Right atrium auricular region (tissue), 2 donors: ENCODE measurements at places on chromosomes 1 and 21. TPM values are rescaled to one million over a fixed set of nuclear protein-coding genes. Genes with fewer than 3 reads are reported as not detected.

Gene TMEM54
- total RNA-seq = 37.9 TPM

Gene G0S2
- total RNA-seq = 212 TPM

Gene RHD
- total RNA-seq = not detected

Gene PRRX1
- total RNA-seq = 23.9 TPM

Gene RNU1-2
- not detected for total RNA-seq

Gene ASCL5
- total RNA-seq = not detected

Gene SAMD11
- 6.4 TPM for total RNA-seq

Gene CDCA8
- total RNA-seq = 0.48 TPM

Gene NVL
- total RNA-seq = 7.5 TPM

Gene CRYBG2
- total RNA-seq = not detected

Gene SLC22A15
- 3.9 TPM for total RNA-seq

Gene CYP4A11
- total RNA-seq = not detected

Gene SLC35F3
- total RNA-seq = not detected

Gene AGMAT
- total RNA-seq = not detected

- no peak for DNase-seq
These were observed 25.0 kb downstream of the PTPN22 start for GRCh38 chr1:113846391-113847035.

GRCh38 chr1:38624336-38625039 is 235.1 kb downstream of the RRAGC start:
- DNase-seq = no peak

GRCh38 chr21:38809198-38809878 is 3.6 kb downstream of the ETS2 start:
- no peak for DNase-seq

DNA sequence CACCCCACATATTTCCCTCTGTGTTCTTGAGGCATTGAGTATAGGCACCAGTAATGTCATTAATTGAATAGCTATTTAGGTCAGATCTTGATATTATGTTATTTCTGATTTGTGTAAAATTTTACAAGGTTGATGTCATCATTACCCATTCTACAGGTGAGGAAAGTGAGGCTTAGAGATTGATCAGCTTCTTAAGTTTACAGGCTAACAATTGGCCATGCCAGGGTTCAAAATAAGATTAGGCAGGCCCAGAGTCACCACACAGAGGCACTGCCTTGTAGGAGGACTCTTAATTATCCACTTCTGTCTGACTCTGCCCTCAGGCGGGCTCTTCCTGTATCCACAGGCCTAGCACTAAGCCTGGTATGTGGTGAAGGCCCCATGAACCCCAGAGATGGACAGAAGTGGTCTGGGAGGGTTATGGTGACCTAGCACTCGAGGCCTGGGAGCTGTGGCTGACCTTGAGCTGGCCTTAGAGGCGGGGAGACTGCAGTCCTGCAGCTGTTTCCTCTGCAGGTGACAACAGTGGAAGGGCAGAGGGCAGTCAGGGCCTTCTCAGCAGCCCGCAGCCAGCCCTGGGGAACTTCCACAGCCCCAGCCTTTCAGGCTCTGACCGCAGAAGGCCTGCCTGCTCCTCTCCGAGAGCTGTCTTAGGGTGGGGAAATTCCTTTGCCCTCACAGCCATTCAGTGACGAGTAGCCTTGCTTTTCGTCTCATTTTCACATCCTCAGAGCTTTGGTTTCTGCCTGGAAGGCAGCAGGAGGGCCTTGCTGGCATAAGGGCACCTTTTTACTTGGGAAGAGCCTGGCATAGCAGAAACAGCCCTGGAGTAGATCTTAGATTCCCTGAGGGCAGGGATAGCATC is 12.2 kb downstream of the ZDHHC18 start:
- no peak for DNase-seq

DNA sequence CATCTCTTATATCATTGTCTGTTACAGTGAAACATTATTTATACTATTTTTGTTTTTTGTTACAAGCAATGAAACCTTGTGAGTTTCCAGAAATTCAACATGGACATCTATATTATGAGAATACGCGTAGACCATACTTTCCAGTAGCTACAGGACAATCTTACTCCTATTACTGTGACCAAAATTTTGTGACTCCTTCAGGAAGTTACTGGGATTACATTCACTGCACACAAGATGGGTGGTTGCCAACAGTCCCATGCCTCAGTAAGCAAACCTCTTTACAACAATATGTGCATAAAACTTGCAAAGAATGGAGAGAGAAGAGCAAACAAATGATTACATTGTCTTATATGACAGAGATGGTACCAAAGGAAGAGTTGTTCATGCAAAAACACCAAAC is 22.4 kb downstream of the CFHR4 start:
- no peak for DNase-seq

- DNase-seq = no peak
These were observed 223.3 kb upstream of the ZRANB2 start for GRCh38 chr1:71304125-71304524.

GRCh38 chr1:228307218-228308023 is 99.2 kb downstream of the TRIM11 start:
- DNase-seq = peak; percentile 48

- DNase-seq = no peak
These were observed 59.5 kb downstream of the KCNK1 start for GRCh38 chr1:233673261-233673946.

- no peak for DNase-seq
These were observed 57.8 kb downstream of the EPB41 start for GRCh38 chr1:28971980-28972771.

- DNase-seq = no peak
These were observed 9.8 kb downstream of the IFNGR2 start for GRCh38 chr21:33412832-33413519.

DNA sequence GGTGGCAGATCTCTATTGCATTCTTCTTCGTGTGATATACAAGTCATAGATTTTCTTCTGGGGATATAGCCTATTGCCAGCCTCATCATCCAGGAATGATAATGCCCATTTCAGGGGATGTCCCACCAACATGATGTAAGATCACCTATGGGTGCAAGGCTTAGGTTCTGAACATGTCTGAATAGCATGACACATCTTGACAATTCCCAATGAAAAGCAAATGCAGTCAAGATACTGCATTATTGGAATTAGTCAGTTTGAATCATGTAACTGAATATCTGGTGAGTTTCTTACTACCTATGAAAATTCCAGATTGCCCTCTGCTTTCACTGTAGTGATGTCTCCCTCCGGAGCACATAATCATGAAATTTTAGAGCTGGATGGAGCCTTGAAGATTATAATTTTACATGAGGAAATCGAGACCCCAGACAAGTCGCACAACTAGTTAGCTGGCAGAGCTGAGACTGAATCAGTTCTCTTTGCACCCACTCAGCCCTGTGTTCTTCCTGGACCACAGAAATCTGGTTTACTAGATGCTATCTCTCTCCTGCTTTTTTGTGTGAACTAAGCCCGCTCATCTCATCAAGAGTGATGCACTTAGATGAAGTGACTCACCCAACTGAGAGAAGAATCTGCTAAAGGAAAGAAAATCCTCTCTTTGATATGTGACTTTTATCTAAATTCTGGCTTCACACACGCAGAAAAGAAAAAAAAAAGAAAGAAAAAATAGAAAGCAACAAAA is 65.0 kb downstream of the WDR64 start:
- no peak for DNase-seq

GRCh38 chr1:225544263-225544662 is 108.7 kb downstream of the ENAH start:
- DNase-seq = no peak

DNA sequence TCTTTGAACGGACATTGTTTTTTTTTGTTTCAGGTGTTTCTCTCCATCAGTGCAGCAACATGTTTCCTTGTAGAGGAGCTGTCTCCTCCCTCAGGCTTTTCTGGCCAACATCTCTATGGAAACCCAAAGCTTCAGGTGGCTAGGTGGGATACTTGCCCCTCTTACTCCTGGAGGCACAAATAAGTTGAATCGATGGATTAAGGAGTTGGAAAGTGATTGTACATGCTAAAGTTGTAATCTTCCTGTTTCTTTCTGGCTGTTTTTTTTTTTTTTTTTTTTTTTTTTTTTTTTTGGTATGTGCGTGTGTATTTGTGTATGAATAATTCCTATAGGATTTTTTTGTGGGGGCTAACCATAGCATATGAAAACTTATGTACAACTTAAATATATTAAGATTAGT is 10.6 kb downstream of the USP25 start:
- no peak for DNase-seq

DNA sequence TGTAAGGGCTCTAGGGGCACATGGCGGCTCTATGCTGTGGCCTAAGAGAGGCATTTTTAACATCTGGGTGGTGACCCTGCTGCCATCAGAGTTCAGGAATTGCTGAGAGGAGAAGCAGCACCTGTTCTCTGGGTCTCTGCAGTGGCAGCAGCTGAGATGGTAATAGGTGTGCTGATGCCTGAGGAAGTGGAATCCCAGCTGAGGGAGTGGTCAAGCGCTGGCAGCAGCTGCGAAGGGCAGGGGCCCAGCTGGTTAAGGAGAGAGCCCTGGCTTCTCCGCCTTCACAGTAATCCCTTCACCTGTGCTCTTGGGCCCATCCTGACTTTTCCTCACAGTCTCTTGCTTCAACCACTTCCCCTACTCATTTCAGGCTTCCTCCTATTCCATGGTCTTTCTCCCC is 39.8 kb downstream of the GJA5 start:
- DNase-seq = no peak

DNA sequence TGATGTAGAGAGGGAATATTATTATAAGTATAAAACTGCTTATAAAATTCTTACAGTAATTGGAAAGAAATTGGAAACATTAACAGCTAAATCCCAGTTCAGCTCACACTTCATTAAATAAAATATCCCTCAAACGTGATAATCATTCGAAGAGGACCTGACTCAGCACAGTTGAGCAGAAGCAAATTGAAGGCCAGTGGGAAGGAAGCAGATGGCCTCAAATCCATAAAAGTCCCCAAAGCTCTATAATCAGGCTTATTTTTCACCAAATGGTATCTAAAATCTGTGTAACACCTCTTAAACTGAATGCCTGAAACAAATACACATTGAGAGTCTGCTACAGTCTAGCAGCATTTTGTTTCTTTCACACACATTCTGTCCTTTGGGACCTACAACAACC is 106.8 kb downstream of the TENT5C start:
- no peak for DNase-seq

- no peak for DNase-seq
These were observed 286.1 kb downstream of the LRRIQ3 start for GRCh38 chr1:73911849-73912248.

DNA sequence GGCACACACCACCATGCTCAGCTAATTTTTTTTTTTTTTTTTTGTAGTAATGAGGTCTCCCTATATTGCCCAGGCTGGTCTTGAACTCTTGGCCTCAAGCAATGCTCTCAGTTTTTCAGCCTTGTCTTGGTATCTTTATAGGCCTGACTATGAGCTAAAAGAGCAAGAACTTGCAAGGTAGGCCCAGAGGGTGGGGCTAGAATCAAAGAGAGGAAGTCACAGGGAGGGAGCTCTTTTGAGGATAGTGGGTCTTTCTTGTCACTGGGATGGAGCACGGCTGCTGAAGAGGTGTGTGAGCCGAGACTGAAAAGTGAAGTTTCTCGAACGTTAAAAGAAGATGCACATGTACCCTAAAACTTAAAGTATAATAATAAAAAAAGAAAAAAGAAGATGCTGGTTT is 260.0 kb upstream of the BEND5 start:
- DNase-seq = no peak

GRCh38 chr1:109802136-109802900 is 38.6 kb upstream of the EPS8L3 start:
- DNase-seq = no peak

DNA sequence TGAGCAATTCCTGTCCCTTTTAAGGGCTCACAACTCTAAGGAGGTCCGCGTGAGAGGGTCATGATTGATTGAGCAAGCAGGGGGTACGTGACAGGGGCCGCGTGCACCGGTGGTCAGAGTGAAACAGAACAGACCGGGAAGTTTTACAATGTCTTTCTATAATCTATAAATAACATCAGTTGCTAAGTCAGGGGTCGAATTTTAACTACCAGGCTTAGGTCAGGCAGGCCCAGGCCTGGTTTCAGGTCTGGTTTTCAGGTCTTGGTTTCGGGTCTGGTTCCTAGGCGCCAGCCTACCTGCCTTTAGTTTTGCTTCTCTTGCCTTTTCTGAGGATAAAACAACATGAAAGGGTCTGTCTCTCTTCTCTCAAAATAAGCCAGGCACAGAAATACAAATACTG is 476.0 kb upstream of the CAMK1G start:
- DNase-seq = no peak

DNA sequence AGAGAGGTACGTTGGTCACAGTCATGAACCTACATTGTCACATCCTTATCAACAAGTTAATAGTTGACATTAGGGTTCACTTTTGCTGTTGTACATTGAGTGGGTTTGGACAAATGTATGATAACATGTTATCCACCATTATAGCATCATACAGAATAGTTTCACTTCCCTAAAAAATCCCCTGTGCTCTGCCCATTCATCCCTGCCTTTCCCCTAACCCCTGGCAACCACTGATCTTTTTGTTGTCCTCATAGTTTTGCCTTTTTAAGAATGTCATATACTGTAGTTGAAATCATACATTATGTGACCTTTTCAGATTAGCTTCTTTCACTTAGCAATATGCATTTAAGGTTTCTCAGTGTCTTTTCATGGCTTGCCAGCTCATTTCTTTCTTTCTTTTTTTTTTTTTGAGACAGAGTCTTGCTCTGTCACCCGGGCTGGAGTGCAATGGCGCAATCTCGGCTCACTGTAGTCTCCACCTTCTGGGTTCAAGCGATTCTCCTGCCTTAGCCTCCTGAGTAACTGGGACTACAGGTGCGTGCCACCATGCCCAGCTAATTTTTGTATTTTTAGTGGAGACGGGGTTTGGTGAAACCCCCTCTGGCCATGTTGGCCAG is 50.6 kb downstream of the UCK2 start:
- DNase-seq = no peak

GRCh38 chr21:41442481-41443186 is 16.6 kb downstream of the MX1 start:
- DNase-seq = no peak

- DNase-seq = no peak
These were observed 450.0 kb downstream of the USP25 start for GRCh38 chr21:16179773-16180172.

- no peak for DNase-seq
These were observed 84.7 kb downstream of the DISP3 start for GRCh38 chr1:11563560-11564069.

GRCh38 chr1:210722410-210723081 is 393.8 kb downstream of the HHAT start:
- DNase-seq = no peak

DNA sequence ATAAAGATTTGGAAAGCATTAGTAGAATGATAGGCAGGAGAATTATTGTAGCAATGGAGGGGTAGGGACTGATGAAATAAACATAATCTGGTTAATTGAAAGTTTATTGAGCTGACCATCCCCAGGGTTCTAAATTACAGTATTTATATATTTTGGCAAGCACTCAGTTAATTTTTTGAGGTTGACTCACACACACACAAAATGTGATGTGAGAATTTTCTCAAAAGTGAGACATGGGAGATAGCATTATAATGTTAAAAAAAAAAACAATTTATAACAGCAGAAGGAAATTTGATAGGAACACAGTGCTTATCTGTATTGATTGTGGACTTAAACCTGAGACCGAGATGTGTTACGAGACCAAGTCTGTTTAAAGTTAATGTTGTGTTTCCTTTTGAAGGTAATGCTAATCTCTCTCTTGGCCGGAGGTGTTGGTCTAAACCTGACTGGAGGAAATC is 24.6 kb downstream of the TRIM45 start:
- no peak for DNase-seq
